Omental fat pad (tissue), 4 donors: ENCODE measurements at places on chromosomes 6 and 20. TPM values are rescaled to one million over a fixed set of nuclear protein-coding genes. Genes with fewer than 3 reads are reported as not detected.

SLC17A5 gene
- total RNA-seq: 30.4 TPM

DNA sequence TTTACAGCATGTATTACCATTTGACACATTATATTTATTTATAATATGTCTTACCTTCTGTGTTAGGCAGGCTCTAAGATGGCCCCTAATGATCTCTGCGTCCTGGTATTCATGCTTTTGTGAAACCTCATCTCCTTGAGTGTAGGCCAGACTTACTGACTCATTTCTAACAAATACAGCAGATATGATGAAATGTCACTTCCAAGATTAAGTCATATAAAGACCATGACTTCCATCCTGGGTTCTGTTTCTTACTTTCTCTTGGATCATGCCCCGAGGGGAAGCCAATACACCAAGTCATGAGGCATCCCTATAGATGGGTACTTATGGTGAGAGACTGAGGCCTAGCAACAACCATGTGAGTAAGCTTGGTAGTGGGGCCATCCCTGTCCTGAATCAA lies 30.2 kb downstream of the ZHX3 start:
- DNase-seq: no peak

FAM83C gene
- total RNA-seq: not detected

GRCh38 chr6:156616495-156616894 lies 160.7 kb upstream of the ARID1B start:
- DNase-seq: no peak

GRCh38 chr6:144064402-144065212 lies 30.8 kb downstream of the SF3B5 start:
- DNase-seq: no peak

EGFL8 gene
- total RNA-seq: 8.9 TPM

- no peak for DNase-seq
Observed at GRCh38 chr20:51450221-51450712, 92.3 kb downstream of the NFATC2 start.
